ENCODE measurements at places on chromosomes 16 and 17. TPM values are rescaled to one million over a fixed set of nuclear protein-coding genes. Genes with fewer than 3 reads are reported as not detected.

The SLC5A10 gene
- polyA plus RNA-seq: 0.03 TPM

The ADORA2B gene
- 0.13 TPM for polyA plus RNA-seq

The AURKB gene
- polyA plus RNA-seq: 0.39 TPM

GRCh38 chr17:1920948-1921351 is 91.1 kb downstream of the RPA1 start:
- DNase-seq: peak; percentile 92

GRCh38 chr16:89375686-89376085 is 114.7 kb downstream of the ANKRD11 start:
- no peak for DNase-seq

DNA sequence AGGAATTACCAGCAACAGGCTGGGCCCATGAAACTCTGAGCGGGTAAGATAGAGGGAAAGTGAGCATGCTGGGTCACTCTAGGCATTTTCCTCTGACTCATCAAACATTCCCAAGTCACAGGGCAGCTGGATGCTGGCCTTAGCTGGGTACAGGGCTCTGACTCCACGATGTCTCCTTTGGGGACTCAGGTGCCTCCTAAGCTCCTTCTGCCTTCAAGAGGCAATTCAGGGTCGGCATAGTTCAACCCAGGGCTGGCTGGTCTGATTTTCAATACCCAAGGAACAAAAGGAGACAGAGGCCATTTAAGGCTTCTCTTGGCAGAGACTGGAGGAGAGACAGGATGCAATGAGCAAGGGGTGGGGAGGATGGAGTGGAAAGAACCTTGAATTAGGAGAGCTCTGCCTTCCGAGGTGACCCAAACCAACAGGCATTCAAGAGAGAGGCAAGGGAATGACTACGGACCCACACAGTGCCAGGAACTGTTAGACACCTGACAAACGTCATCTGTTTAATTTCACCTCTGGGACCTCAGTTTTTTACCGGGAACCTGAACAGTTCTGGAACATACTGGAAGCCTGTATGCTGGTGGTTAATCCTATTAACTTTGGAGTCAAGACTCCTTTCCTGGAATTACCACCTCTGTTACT is 910 bp downstream of the WBP2 start:
- no peak for DNase-seq

- DNase-seq: no peak
Measured at GRCh38 chr16:83143788-83144187, 517.0 kb downstream of the CDH13 start.

DNA sequence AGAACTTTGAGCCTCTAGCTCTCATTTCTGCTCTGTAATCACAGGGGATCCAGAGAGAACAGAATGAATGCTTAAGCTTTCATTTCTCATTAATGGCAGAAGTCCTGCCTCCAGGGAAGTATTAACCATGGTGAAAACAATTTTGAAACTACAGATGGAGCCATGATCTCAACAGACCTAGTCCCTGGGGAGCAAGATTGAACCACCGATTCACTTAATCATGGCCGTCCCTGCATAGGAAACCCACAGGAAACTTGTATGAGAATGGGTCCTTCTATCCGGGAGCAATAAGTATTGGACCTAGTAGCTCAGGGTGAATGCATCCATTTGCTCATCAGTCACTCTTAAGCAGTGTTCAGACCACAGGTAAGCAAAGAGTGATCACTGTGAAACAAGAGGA is 40.2 kb upstream of the CLEC18A start:
- DNase-seq: no peak
